ENCODE measurements at places on chromosomes 5 and 9. TPM values are rescaled to one million over a fixed set of nuclear protein-coding genes. Genes with fewer than 3 reads are reported as not detected.

The LRRC26 gene
- total RNA-seq: not detected

The PPP2R2B gene
- not detected for total RNA-seq

DNA sequence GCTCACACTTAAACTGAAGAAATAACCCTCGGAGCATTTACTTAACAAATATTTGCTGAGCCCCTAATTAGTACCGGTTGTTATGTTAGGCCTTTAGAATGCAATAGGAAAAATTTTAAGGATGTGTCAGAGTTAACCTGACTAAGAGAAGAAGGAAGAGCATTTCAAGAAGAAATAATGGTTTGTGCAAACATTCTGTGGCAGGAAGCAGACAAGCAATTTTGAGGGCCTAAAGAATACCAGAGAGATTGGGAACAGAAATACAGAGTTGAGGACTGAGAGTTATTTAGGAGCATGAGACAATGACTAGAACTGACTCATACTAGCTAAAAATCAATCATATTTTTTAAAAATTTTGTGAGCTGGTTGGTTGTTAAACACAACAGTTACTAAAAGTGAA, 218.8 kb downstream of the PRR16 start:
- DNase-seq: no peak

DNA sequence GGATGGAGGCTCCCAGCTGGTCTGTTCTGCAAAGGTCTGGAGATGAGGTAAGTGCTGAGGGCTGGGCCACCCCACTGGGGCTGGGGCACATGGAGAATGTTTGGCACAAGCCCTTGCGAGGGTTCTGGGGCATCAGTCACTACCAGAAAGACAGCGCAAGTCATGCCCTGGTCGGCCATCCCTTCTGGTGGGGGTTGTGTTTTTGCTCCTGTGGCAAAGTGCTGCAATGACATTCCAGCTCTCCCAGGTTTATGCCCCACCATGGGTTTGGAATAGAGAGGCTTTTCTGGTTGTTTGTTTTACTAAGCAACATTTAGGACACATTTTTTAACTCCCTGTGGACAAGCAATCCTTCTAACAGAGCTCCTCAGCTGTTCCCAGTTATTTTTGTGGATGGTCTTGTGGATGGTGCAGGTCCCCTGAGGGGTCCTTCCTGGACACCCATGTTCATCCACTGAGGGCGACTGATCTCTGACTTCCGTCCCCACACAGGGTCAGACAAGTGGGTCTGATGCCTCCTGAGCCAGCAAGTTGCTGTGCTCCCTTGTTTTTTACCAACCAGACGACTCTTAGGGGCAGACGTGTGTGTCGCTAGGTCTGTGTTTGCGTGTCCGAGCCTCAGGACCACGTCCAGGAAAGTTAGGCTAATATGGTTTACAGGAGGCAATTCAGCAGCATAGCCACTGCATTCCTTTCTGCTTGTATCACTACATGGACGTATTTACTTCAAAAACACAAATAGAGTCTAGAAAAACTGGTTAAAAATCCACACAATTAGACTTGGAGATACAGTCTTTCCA, 64.9 kb upstream of the ECM2 start:
- no peak for DNase-seq

GRCh38 chr9:112548836-112549595, 62.4 kb downstream of the KIAA1958 start:
- DNase-seq: no peak

DNA sequence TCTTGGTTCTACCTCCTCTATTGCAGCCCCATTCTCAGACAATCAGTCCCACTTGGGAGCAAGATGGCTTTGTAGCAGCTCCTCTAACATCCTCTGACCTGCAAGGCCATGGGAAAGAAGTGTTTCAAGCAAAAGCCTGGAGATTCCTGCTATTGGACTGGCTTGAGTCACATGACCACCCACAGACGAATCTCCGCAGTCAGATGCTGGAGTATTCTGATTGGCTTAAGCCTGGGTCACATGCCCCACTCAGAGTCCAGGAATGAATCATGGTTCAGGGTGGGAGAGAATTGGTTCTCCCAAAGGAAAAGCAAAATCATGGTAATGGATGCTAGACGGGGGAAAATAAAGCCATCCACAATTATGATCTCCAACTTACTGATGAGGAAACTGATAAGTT, 22.6 kb upstream of the LMX1B start:
- no peak for DNase-seq

GRCh38 chr5:112776301-112776856, 38.7 kb downstream of the APC start:
- no peak for DNase-seq

- DNase-seq: peak; percentile 89
Measured at GRCh38 chr5:141783005-141783946, 94.9 kb downstream of the PCDH1 start.

- no peak for DNase-seq
Measured at GRCh38 chr9:135299239-135299590, 180.4 kb upstream of the PPP1R26 start.

GRCh38 chr9:120291050-120291449, 288.9 kb downstream of the CDK5RAP2 start:
- DNase-seq: no peak

The NMUR2 gene
- not detected for total RNA-seq

DNA sequence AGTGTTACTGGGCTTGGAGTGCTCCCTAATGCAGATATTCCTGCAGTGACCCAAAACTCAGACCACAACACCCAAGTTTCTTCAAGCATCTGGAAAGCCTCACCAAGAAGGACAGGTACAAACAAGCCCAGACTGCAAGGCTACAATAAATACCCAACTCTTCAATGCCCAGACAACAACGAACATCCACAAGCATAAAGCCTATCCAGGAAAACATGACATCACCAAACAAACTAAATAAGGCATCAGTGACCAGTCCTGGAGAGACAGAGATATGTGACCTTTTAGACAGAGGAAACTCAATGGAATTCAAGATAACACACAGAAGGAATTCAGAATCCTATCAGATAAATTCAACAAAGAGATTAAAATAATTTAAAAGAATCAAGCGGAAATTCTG, 605.6 kb downstream of the PDE4D start:
- DNase-seq: no peak

- no peak for DNase-seq
Measured at GRCh38 chr9:89006996-89007967, 16.0 kb downstream of the S1PR3 start.

The KIF4B gene
- 0.30 TPM for total RNA-seq

The OBP2B gene
- total RNA-seq: not detected

- DNase-seq: no peak
Measured at GRCh38 chr9:112817860-112818203, 67.3 kb downstream of the SNX30 start.

DNA sequence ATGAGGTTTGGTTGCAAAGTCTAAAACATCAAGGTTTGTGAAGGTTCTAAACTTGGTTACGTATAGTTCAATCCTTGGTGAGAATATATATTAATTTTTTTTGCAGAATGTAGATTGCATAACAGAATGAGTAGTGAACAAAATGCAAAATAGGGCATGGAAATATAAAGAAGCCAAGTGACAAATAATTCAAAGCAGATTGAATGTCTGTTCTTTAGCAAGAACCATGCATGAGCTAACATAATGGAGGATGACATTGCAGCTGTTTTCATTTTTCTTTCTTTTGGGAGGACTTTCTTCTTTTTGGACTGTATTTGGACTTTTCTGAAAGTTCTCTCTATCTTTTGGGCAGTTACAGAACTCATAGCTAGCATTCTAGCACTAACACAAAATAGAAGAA, 194.8 kb upstream of the MRPS30 start:
- DNase-seq: no peak

The MYORG gene
- total RNA-seq: 1.7 TPM

GRCh38 chr9:2120926-2121689, 106.0 kb downstream of the SMARCA2 start:
- no peak for DNase-seq

DNA sequence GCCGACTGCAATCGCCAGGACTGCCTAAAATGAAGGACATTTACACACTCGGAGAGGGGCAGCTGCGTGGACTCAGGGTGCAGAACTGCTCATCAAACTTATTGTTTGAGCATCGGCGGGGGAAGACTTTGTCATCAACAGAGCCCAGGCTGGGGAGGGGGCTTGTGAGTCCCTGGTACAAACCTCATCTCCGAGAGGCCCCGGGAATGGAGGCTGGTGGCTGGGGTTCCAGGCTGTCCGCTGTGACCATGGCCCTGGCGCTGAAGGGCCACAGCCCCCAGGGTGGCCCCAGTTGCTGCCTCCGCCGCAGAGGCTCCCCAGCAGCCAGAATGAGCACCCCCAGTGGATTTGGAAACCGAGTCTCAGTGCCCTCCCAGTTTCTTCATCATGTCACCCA, 46.1 kb upstream of the RNU6ATAC start:
- no peak for DNase-seq

The ELP1 gene
- total RNA-seq: 60.3 TPM

The SOX30 gene
- total RNA-seq: not detected

DNA sequence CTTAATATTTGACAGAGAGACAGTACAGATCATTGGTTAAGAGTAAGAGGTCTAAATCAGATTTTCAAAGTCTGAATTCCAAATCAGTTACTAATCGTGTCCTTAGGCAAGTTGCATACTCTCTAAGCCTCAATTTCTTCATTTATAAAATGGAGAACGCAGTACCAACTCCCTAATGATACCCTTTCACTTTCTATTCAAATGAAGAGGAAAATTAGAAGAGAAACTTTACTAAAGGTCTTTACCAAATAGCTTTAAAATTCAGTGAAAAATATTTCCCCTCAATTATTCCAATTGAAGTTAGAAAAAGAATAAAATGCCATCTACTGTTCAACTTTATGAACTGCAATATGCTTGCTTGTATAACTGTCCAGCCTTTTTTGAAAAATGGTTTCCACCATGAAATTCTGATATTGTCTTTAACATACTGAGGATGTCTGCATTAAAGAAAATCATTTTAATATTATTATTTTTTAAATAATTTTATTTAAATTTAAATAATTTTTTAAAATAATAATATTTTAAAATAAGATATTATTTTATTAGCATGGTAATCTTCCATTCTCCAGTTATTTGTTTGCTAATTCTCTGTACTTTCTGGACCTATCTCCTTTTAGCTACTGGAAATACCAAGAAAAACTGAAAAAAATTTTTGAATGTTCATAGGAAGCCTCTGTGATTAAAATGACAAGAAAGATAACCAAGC, 36.0 kb downstream of the POC5 start:
- peak; percentile 85 for DNase-seq

The SLC34A3 gene
- not detected for total RNA-seq

The SLC45A2 gene
- total RNA-seq: not detected
